ENCODE measurements at places on chromosomes 1 and 21.

DNA sequence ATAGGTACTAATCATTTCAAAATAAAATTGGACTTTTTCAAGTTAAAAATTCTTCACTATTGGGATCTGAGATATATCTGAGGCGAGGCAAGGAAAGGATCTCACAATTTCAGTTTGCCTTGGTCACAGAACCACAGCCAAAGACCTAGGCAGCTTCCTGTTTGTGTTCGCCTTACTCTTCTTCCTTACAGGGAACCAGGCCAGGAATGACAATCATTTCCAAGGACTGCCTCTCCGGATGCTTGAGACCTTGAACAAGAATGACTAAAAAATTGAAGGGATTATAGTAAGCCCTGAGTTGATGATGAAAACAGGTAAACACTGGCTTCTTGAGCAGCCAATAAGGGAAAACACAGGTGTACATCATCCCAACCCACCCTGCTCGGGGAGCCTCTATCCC is 35.2 kb upstream of the SERBP1 start:
- DNase-seq: no peak

GRCh38 chr1:229843627-229844238 is 217.7 kb downstream of the URB2 start:
- no peak for DNase-seq

- no peak for DNase-seq
Measured at GRCh38 chr1:181326348-181326747, 157.0 kb upstream of the CACNA1E start.

DNA sequence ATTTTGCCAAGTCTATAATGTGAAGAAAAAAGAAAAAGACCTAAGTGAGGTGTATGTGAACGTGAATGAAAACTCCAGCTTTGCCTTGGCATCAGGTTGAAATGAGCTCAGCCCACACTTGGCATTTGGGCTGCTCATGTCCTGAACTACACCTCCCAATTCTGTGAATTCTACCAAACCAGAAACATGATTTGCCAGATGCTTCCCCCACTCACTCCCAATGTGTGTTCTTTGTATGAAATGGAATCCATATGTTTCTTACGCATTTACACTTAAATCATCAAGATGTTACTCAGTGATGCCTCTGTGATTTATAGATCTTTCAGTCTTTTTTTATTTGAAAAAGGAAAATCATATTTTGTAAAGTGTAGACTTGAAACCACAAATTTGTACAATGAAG is 32.8 kb upstream of the RUNX1 start:
- no peak for DNase-seq

DNA sequence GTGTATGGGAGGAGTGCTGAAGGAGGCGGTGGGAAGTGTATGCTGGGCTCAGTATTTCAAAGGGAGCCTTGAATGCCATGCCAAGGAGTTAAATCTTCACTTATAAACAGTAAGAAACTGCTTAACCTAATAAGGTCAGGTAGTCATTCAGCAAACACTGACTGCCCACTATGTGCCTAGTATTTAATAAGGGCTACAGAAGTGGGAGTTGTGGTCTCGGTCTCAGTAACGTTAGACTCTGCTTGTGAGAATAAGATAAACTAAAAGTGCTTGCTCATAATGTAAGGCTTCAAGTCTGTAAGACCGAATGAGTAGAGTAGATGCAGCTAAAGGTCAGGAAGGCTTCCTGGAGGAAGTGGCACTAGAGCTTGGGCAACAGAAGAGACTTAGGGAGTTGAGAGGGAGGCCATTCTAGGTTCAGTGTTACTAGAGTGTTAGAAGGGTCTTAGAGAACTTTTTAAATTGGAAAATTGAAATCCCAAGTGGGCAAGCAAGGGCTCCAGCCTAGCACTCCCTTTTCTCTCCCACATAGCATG is 6.0 kb downstream of the MARCKSL1 start:
- DNase-seq: no peak
